ENCODE measurements at places on chromosomes 1 and 21.

DNA sequence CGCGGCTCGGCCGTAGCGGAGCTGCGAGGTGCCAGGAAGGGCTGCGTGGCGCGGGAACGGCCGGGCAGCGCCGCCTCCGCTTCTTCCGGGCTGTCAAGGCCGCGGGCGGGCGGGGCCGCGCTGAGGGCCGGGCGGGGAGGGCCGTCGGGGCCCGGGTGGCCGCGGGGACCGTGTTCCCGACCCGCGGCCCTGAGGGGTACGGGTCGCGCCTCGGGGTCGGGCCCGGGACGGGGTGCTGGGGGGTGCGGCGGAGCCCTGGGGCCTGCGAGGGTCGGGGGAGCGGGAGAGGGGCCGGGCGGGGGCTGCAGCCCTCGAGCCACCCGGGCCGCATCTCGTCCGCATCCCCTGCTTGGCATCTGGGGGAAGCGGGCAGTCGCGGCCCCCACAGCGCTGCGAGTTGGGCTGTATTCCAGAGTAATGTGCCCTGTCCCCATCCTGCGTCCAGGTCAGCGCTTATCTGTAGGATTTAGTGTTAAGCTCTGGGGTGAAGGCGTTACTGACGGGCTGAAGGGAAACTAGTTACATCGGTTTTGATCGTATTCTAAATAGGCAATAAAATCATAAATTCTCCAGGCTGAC lies 379 bp downstream of the RER1 start:
- DNase-seq = peak; percentile 26

GRCh38 chr1:169595764-169596711 lies 9.8 kb upstream of the F5 start:
- DNase-seq = peak; percentile 11

- DNase-seq = no peak
Observed at GRCh38 chr1:152866321-152866720, 6.5 kb downstream of the LCE7A start.

DNA sequence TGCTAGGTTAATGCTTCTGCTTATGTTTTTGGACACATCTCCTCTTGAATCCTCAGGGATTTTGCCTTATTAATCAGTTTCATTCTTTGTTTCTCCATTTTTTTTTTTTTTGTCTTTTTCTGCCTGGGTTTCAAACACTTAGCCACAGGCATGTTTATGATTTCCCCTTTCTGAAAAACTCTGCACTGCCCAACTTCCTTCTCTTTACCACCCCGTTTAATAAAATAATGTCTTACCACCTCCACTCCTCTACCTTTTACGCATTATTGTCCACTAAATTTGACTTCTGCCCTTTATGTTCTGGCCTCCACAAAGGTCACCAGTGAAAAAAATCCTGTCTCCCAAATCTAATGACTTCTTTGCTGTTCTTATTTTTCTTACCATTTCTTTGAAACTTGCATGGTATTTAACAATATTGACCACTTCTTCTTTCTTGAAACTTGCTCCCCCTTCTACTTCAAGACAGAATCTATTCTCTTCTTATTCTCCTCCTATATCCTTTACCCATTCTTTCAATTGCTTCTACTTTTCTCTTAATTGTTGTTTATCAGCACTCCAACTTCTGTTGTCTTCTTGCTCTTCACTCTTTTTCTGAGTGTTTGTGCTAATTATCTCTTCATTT lies 150.3 kb downstream of the TNFSF18 start:
- DNase-seq = peak; percentile 61

- no peak for DNase-seq
Observed at GRCh38 chr1:232130815-232131480, 499.0 kb downstream of the SIPA1L2 start.

DNA sequence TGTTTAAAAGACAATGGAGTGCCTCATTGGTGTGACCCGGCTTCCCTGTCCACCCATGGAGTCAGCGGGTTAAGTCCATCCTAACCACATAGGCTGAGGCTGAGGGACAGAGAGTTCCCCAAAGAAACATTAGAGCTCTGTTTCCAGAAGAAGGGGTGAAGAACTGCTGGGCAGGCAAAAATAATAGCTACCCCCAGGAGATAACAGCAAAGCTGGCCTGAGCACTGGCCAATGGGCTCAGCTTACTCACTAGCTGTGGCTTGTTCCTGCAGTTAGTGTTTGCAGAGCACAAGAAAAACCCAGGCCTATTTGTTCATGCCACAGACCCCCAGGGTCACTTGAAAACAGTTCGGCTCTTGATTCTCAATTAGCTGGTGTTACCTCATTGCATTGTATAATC lies 311.2 kb downstream of the NFIA start:
- no peak for DNase-seq

DNA sequence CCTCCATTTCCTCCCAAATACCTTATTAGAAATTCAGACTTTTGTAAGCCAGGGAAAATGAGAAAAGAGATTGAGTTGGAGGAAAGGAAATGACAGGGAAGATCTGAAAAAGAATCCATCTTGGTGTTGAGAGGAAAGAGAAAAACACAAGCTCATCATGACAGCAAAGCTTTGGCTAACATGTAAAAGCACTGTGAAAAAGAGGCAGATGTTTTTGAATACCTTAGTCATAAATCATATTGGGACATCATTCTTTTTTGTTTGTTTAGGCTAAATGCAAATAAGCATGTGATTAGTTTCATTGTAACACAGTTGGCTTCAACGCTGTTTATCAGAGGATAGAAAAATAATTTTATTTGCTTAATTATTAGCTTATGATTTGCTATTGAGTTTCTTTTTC lies 64.6 kb downstream of the LHX8 start:
- DNase-seq = no peak

GRCh38 chr1:12179111-12179519 lies 12.3 kb downstream of the TNFRSF1B start:
- peak; percentile 92 for DNase-seq

DNA sequence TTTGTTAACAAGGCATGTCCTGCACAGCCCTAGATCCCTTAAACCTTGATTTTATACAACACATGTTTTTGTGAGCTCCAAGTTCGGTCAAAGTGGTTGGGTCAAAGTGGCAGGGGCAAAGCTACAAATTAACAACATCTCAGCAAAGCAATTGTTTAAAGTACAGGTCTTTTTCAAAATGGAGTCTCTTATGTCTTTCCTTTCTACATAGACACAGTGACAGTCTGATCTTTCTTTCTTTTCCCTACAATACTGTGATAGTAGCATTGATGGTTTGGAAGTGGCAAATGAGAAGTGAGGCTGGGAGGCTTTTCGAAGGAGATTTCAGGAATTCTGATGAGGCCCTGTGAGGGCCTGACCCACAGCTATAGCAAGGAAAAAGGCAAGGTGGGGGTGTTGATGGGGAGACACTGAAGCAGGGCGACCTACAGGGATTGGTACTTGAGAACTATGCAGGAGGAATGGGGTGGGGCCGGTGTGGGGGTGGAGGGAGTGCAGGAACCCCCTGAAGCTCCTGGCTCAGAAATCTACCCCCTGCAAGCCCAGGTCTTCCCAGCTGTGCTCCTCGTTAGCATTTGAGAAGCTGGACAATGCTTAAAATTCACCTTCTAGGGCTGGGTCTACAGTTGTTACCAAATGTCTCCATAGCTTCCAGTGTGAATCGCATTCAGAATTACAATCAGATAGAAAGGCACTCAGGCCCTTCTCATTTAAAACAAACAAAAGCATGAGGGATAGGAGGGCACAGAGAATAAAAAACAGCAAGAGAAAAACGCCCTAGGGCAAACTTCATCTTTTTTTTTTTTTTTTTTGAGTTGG lies 102.6 kb upstream of the PPM1J start:
- no peak for DNase-seq

- DNase-seq = no peak
Observed at GRCh38 chr1:166140251-166140650, 26.6 kb downstream of the FAM78B start.

DNA sequence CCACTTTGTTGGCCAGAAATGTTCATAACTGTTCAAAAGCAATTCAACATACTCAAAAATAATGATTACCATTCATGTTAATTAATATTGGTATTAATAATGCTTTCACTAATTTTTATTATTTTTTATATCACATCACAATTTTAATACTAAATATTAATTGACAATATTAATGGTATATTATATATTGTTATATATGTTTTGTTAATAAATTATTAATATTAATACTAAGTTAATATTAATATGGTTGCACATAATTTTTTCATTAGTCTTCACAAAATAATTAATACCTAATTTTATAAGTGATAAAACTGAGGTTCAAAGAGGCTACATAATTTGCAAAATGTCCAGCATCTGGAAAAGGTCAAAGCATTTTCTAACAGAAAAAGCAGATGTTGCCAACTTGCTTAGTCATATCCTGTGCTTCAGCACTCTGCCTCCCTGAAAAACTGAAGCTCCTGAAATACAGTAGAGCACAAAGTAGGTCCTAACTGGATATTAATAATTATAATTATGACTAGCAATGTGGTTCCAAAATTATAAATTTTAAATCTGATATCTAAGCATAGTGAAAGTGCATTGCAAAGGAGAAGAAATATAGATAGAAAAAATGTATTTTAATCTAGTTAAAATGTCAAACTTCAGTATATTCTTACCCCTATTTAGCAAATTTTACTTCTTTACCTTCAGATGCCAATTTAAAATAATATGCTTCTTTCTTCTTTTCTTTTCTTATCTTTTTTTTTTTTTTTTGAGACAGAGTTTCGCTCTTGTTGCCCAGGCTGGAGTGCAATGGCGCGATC lies 123.2 kb upstream of the TNFSF4 start:
- peak; percentile 54 for DNase-seq
